Stimulated activated CD8-positive, alpha-beta memory T cell treated with anti-CD3 and anti-CD28 coated beads, Interleukin-7, amount 100 ng/mL, for 24 hours (primary cell): ENCODE measurements at places on chromosomes 12 and 14.

GRCh38 chr12:86710109-86710508 lies 453.9 kb upstream of the MGAT4C start:
- DNase-seq: no peak

GRCh38 chr12:30859226-30859625 lies 67.3 kb upstream of the TSPAN11 start:
- no peak for DNase-seq

DNA sequence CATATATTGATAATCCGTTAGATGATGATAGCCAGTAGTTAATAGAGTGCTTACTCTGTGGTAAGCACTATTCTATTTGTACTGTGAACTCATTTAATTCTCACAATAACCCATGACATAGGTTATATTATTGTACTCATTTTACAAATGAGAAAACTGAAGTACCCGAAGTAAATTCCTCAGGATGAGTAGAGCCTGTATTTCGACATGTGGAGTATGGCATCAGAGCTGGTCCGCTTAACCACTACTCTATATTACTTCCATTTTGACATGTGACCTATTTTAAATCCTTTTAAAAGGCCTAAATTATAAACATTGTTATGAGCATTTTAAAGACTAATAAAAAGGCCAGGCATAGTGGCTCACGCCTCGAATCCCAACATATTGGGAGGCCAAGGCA lies 8.0 kb upstream of the RAP1B start:
- DNase-seq: no peak

DNA sequence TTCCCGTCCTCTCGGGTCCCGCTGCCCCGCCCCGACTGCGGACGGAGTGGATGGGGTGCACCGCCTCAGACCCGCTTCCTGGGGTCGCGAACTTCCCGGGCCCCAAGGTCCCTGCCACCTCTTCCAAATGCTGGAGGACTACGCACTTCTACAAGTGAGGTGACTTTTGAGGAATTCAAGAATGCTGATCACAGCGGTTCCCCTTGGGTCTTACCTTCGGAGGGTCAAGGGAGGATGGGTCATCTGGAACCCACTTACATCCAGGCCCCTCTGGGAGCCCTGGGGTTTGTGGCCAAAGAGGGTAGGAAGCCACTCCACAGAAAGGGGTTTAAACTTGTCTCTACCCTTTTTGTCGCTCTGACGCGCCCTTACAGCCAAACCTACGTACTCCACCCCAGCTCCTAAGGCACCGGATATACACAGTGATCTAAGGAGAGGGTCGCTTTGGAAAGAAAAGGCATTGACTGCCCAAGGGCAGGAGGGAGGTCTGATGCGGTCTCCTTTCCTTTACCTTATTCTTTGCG lies 532 bp upstream of the PRKD1 start:
- no peak for DNase-seq

DNA sequence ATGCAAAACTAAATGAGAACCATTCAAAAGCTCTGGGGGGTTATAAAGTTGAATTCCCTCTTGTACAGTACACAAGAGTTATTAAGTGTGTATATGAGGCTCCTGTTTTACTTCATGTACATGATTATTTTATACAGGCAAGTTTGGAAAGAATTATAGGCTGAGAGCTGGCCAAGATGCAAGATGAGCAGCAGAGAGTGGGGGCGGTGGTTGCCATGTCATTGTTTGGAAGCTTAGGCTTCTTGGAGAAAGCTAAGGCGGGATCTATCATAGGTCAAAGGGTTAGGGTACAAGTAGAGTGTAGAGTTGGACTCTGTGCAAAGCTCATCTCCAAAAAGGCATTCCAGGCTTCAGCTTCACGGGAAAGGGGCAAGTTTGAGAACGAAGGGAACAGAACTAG lies 297.1 kb upstream of the TBX3 start:
- no peak for DNase-seq

DNA sequence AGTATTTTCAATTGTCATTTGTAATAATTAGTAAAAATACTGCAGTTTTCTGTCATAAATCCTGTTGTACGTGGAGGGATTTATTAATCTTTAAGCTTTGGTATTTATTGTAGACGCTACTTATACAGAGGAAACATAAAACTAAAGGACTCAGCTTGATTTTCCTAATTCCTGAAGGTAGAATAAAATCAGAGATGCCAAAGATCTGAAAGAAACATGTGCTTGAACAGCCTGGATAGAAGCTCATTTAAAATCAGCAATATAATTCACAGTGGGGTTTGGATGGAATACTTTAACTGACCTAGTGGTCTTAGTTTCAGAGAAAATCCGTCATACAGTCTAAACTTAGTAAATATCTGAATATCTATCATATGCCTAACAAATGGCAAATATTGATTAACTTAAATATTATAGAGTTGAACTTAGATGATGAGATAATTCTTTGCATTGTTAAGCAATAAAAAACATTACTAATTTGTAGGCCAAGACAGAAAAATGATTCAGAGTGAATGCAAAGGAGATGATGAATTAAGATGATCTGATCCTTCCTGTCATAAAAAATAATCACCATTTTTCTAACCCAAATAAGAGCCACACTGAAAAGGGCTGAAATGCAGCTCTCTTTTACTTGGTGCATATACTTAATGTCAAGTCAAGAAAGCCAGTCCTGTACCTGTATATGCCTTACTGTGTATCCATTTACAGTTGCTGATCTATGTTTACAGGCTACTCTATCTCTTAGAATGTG lies 397.1 kb upstream of the DCN start:
- DNase-seq: no peak

DNA sequence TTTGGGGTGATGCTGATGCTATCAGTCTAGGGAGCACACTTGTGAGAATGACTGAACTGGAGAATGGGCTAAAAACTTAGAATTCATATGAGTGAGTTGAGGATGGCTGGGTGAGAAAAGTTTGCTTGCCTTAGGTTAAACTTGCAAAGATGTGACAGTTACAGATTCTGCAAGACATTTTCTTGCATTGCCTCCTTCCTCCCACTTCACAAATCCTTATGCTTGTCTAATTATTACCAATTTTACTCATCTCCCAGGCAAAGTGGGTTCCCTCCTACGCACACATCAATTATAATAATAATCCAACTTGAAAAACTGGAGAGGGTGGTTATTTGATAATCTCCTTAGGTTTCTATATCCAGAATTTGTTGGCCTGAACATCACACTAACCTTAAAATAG lies 50.9 kb downstream of the ATP2B1 start:
- no peak for DNase-seq

- DNase-seq: no peak
These were observed 237.1 kb downstream of the FOXN3 start for GRCh38 chr14:89179891-89180404.

- no peak for DNase-seq
These were observed 84.9 kb downstream of the ASCL4 start for GRCh38 chr12:107859367-107859766.

DNA sequence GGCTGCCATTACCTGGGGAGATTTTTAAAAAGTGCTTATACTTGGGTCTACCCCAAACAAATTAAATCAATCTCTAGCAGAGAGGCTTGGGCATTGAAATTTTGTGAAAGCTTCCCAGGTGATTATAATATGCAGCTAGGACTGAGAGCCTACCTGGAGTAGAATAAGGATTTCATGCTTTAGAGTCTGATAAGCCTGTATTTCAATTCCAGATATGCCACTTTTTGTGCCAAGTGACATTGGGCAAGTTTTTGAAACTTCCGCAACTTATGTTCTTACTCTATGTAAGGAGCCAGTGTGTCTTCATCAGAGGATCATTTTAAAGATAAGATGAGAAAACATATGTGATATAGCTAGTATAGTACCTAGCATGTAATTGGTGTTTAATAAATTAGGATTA lies 159.8 kb upstream of the LRIG3 start:
- DNase-seq: no peak
